Articular chondrocyte of knee joint (primary cell): ENCODE measurements at places on chromosomes 11 and 22. TPM values are rescaled to one million over a fixed set of nuclear protein-coding genes. Genes with fewer than 3 reads are reported as not detected.

The DSCAML1 gene
- total RNA-seq: not detected in 2 replicates

The SCN3B gene
- total RNA-seq: 0.11 and 0.13 TPM in 2 replicates

The MRGPRX3 gene
- 0.22 TPM in 1 of 2 replicates, not detected in the other for total RNA-seq

The OR52B2 gene
- not detected in 2 replicates for total RNA-seq

The OR52E6 gene
- not detected in 2 replicates for total RNA-seq

The UBQLNL gene
- total RNA-seq: 0.39 and 0.65 TPM in 2 replicates

The WNT7B gene
- total RNA-seq: 0.22 TPM in 1 of 2 replicates, not detected in the other

The ARHGEF17 gene
- 28.9 and 39.6 TPM in 2 replicates for total RNA-seq

The ASCL2 gene
- total RNA-seq: not detected in 2 replicates

The YPEL1 gene
- 1.9 and 2.0 TPM in 2 replicates for total RNA-seq
